Endothelial cell of umbilical vein (primary cell): ENCODE measurements at places on chromosomes 4 and X. TPM values are rescaled to one million over a fixed set of nuclear protein-coding genes. Genes with fewer than 3 reads are reported as not detected.

DNA sequence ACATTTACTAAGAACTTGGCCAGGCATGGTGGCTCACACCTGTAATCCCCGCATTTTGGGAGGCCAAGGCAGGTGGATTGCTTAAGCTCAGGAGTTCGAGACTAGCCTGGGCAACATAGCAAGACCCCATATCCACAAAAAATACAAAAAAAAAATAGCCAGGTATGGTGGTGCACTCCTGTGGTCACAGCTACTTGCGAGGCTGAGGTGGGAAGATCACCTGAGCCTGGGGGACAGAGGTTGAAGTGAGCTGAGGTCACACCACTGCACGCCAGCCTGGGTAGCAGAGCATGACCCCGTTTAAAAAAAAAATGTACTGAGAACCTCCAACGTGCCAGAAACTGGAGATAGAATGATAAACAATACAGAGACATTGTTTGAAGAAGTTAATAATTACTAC is 8.0 kb downstream of the OPRPN start:
- DNase-seq = no peak

DNA sequence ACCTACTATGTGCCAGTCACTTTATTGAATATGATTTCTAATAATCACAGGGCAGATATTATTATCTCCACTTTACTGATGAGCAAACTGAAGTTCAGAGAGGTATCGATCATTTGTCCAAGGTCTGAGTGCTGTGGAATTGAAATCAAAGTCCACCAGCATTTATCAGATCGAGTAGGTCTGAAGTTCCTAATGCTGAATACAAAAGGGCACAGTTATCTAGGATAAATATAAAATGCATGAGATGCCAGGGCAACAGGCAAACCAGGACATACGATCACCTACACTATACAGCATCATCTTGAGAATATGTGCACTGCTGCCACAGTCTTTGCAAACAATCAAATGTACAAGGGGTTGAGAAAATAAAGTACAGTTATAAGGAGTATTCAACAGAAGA is 57.2 kb upstream of the SH3RF1 start:
- no peak for DNase-seq

DNA sequence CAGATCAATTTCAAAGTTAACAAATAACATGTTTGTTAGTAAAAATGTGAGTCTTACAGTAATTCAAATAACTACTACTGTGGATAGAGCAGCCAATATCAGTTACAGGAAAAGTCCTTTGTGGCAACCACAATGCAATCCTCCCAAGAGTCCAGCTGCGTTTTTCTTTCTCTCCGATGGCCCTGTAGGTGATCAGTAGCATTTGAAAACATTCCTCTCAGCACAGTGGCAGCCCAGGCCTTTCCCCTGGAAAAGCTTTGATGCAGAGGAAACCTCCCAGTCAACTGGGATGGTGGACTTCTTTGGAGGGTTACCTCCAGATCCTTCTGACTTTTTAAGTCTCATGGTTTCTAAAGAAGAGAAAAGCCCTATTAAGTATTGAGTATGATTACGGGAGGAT is 18.0 kb upstream of the PDZD4 start:
- DNase-seq = no peak

- peak; percentile 36 for DNase-seq
Measured at GRCh38 chrX:110146521-110146920, 143.6 kb downstream of the TMEM164 start.

- DNase-seq = no peak
Measured at GRCh38 chrX:66016905-66017658, 22.8 kb downstream of the VSIG4 start.

DNA sequence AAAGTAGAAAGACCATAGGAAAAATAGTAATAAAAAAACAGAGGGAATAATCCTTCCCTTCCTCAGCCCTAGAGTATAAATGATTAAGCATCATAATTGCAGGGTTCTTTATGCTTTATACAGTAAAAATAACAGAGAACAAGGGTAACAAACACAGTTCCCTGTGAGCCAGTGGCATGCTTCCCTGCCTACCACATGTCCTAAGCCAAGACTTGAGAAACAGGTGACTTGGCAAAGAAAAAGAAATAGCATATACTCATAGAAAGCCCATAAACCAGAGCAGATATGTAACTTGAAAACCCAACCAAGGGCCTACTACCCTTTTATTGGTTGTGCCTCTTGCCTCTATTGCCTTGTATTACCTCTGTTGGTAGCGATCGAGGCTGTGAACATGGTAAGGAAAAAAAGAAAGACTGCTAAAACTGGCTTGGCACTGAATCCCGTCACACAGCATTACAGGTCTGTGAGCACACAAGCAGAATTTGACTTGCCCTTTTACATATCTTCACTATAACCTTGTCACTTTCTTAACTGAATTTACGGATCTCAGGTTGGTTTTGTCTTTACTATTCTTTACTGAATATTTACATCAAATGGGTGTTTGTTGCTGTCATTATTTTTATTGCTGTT is 30.9 kb upstream of the MYOZ2 start:
- no peak for DNase-seq

The MAGEA2 gene
- not detected in 2 replicates for polyA plus RNA-seq

The ADH1B gene
- not detected in 2 replicates for polyA plus RNA-seq

The SLC2A9 gene
- polyA plus RNA-seq = 1.4 and 1.8 TPM in 2 replicates

The RAB41 gene
- polyA plus RNA-seq = not detected in 2 replicates

The NPY1R gene
- 0.08 and 0.21 TPM in 2 replicates for polyA plus RNA-seq
